ENCODE measurements at places on chromosomes 12 and 14.

DNA sequence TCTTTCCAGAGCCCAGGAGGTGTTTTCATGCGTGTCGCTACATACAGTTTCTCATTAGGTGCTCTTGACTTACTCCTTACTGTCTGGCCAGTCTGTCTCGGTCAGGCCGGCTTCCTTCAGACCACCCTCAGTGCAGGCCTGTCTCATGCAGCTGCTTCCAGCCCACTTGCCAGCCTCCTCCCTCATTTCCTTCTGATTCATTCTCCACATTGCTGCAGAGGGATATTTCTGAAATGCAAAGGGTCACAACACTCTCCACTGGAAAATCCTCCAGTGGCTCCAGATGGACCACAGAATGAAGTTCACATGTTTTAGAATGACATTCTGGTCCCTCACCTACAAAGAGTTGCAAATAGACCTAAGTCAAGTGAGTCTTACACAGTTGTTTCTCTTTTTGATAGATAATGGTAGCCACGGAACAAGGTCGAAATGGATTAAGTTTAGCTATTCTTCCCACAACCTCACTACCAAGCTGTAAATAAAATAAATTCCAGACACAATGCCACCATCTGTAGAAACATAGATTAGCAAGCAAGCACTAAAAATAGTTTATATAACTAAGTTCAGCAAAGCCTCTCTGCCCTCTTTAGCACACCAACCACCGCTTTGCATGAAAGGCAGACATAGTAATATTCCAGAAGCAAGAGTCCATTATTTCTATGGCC lies 146.9 kb downstream of the ESR2 start:
- DNase-seq, result peak; percentile 24

GRCh38 chr14:102201776-102202175 lies 62.1 kb downstream of the WDR20 start:
- no peak for DNase-seq

GRCh38 chr12:68403296-68403695 lies 71.1 kb upstream of the MDM1 start:
- DNase-seq, result no peak

- no peak for DNase-seq
Observed at GRCh38 chr12:3480764-3481163, 10.2 kb upstream of the PRMT8 start.

GRCh38 chr12:50043854-50044253 lies 13.5 kb upstream of the ASIC1 start:
- DNase-seq, result no peak

GRCh38 chr12:132491138-132491663 lies 1.2 kb downstream of the FBRSL1 start:
- no peak for DNase-seq

Data from brain pericyte (primary cell).